ENCODE measurements at places on chromosomes 16 and 17.

DNA sequence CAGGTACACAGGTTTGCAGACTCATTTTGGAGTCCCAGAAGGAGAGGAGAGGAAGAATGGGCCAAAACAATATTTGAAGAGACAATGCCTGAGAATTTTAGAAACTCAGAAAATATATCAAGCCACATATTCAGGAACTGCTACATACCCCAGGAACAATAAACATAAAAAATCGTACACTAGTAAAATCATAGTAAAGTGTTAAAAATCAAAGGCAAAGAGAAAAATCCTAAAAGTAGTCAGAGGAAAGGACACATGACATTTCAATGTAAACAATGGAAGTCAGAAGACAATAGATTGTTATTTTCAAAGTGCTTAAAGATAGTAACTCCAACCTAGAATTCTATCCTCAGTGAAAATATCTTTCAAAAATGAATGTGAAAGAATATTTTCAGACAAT is 28.5 kb upstream of the NACA2 start:
- DNase-seq = no peak

- DNase-seq = no peak
These were observed 183.2 kb upstream of the HSBP1 start for GRCh38 chr16:83624429-83625120.

DNA sequence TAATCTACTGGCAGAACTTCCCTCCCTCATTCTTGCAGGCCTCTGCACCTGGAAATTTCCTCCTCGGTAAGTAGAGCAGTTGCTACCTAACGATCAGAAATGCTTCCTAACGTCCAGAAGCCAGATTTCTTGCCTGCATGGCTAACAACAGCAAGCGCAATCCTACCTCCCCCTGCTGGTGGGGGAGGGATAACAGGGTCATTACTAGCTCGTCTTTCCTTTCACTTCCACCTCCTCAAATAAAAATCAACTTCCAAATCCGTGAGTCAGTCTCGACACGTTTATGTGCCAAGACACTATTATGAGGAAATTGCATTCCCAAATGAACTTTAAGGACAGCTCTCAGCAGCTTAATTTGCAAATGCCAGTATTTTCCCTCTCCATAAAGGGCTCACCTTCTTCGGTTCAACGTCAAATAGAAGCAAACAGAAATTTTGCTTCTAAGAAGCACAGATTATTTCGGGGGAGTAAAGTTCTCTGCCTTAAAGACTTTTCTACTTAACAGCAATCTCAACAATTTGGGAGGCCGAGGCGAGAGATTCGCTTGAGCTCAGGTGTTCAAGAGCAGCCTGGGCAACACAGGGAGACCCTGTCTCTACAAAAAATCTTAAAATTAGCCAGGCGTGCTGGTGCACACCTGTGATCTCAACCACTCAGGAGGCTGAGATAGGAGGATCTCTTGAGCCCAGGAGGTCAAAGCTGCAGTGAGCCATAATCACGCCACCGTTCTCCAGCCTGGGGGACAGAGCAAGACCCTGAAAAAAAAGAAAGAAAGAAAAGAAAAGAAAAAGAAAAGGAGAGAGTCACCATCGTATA is 188.6 kb upstream of the PSMD7 start:
- no peak for DNase-seq

- no peak for DNase-seq
These were observed 8.9 kb downstream of the ZNF319 start for GRCh38 chr16:57991551-57992059.

DNA sequence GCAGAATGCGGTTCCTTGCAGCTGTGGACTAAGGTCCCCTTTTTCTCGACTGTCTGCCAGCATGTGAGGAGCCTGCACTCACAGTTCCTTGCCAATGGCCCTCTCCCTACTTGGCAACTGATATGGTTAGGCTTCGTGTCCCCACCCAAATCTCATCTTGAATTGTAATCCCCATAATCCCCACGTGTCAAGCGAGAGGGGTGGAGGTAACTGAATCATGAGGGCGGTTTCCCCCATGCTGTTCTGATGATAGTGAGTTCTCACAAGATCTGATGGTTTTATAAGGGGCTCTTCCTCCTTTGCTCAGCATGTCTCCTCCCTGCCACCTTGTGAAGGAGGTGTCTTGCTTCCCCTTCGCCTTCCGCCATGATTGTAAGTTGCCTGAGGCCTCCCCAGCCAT is 19.9 kb downstream of the CIAPIN1 start:
- DNase-seq = no peak

DNA sequence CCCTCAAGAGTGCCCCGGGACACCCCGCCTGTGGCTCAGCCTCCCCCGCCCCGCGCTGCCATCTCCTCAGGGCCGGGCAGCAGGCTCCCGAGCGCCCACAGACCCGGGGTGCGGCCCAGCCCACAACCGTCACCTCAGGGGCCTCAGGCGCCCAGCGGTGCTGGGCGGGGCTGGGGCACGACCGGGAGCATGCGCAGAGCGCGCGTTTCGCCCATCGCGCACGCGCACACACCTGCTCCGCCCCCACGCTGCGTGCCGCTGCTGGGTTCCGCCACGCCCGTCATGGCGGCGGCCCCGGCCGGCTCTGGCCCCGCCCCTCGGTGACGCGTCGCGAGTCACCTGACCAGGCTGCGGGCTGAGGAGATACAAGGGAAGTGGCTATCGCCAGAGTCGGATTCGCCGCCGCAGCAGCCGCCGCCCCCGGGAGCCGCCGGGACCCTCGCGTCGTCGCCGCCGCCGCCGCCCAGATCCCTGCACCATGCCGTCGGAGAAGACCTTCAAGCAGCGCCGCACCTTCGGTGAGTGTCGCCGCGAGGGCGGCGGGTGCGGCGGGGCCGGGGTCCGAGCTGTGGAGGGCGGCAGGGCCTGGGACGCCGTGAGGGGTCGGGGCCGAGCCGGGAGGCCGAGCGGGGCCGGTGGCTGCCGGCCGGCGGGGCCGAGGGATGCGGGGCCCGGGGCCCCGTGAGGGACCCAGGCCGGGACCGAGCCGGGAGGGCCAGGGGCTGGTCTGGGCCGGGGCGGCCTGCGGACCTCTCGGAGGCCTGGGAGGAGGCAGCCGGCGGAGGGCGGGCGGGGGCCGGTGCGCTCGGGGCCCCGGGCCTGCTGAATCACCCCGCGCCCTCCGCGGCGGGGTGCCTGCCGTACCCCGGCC is at the start of gene MAP1LC3B:
Gene MAP1LC3B (plus strand): TSS at position 387 of the 871 bp plus-strand sequence. CDS start 92 bp downstream, at position 479.
- DNase-seq = peak; percentile 93

DNA sequence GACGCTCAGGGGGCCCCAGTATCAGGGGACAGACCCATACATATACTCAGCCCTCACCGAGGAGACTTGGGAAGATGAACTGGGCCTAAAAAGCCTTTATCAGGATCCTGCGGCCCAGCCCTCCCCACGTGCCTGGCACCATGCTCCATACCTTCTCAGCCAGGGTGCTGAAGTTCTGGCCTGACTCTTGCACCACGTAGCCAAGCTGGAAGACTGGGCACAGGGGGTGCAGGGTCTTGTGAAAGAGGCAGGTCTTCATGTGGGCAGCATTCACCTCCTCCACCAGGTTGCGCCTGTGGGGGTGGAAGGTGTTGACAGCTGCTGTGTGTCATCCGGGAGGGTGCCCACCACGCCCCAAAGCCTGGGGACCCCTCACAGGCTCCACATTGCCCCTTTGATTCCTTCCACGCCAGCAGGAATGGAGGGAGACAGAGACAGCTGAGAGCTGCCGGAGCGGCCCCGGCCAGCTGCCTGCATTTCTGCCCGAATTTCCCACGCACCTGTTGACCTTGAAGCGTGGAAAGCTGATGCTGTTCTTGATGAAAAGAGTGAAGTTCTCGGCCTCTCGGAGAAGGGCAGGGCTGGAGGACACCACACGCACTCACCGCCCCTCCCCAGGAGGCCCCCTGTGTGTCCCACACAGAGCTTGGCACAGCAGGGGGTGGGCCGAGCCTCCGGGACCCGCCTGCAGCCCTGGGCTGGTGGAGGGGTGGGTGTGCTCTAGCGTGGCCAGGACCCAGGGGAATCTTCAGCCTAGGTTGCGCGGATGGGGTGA is 10.4 kb upstream of the CAMKK1 start:
- no peak for DNase-seq

GRCh38 chr16:14564861-14565687 is 65.0 kb downstream of the PARN start:
- no peak for DNase-seq

- DNase-seq = no peak
These were observed 266.9 kb upstream of the DYNLRB2 start for GRCh38 chr16:80273635-80274538.

GRCh38 chr17:9833922-9834321 is 8.2 kb downstream of the GLP2R start:
- no peak for DNase-seq

DNA sequence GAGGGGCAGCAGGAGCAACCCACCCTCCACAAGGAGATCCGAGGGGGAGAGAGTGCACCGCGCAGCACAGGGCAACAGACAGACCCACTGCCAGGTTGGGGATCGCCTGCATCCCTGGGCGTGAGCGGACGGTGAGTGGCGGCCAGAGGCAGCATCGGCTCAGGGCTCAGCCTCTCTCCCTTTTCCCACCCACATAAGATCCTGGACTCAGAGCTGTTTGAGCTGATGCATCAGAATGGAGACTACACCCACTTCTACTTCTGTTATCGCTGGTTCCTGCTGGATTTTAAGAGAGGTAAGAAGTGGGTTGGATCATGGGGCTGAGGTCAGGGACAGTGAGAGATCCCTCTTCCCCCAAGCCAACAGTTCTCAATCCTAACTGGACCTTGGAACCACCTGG is 23.2 kb downstream of the MNT start:
- DNase-seq = no peak

DNA sequence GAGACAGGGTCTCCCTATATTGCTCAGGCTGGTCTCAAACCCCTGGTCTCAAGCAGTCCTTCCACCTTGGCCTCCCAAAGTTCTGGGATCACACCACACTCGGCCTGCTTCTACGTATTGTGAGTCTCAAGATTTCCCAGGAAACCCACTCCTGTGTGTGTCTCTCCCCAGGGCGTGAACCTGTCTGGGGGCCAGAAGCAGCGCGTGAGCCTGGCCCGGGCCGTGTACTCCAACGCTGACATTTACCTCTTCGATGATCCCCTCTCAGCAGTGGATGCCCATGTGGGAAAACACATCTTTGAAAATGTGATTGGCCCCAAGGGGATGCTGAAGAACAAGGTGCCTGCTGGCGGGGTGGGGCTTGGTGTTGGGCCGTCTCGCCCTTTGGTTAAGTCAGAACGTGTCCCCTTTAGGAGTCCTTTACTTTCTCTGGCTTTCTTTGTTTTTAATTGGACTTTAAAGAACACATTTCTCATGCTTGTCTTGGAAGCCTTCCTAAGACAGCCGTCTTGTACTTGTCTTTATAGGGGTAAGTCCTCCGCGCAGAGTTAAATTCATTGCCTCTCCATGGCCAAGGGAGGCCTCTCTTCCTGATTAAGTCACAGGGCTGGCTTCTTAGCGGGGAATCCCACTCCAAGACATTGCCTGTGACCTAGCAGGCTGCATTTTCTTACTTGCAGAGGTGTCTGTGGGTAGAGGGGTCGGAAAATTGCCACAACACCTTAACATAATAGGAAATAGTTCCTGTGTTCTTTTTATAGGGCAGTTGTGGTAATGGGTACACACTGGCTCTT is 136.4 kb downstream of the ABCC6 start:
- no peak for DNase-seq

DNA sequence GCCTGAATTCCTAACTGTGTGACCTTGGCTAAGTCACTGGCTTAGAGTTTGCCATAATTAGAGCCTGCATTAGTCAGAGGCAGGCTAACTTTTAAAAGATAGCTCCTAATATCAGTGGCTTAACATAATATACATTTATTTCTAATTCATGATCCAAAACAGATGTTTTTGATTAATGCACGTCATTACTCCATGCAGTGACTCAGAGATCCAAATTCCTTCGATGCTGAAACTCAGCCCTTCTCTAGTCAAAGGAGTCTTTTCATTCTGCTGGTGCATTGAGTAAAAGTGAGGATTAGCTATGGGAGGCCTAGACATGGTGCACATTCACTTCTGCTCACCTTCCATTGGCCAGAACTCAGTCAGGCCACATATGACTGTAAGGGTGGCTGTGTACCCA is 49.8 kb downstream of the IRX3 start:
- no peak for DNase-seq
